ENCODE measurements at places on chromosomes 13 and 19. TPM values are rescaled to one million over a fixed set of nuclear protein-coding genes. Genes with fewer than 3 reads are reported as not detected.

GRCh38 chr19:504616-505015 lies 2.7 kb upstream of the TPGS1 start:
- no peak for DNase-seq

- DNase-seq: no peak
These were observed 11.3 kb downstream of the DDX39A start for GRCh38 chr19:14407605-14408484.

The CYP2S1 gene
- 8.6 TPM for total RNA-seq

DNA sequence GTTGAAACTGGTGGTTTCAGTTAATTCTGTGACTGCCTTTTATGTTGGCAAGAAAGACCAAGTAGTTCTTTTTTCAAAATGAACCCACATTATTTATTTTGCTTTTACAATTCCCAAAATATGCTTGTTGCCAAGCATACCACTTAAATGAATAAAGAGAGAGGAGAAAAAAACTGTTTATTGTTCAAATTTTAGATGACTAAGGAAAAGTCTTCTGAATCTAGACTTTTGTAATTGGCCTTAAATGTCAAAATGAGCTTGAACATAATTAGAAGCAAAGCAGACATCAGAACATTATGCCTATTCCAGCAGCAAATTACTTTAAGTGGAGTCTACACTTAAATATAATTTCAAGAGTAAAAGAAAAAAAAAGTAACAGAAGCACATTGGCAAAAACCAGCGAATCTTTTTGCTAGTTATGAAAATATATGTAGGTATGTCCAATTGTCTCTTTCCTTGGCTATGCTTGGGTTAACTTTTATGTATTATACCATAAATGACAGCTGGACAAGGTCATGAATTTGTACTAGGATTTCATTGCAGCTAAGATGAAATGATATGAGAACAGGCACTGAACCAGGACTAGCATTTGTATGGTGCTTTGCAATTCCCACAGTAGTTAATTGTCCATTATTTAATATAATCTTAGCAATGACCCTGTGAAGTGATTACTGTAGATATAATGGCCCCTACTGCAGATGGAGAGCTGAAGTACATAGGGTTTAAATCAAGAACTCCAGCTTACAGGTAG lies 211.9 kb downstream of the NALCN start:
- no peak for DNase-seq

The RNF113B gene
- total RNA-seq: not detected

GRCh38 chr19:10839114-10840050 lies 3.4 kb upstream of the TMED1 start:
- no peak for DNase-seq

The NANOS3 gene
- total RNA-seq: not detected

The SIGLEC8 gene
- not detected for total RNA-seq

The ATP7B gene
- 5.2 TPM for total RNA-seq
